NCI-H1694 (cell line): ENCODE measurements at places on chromosomes 5 and 9.

DNA sequence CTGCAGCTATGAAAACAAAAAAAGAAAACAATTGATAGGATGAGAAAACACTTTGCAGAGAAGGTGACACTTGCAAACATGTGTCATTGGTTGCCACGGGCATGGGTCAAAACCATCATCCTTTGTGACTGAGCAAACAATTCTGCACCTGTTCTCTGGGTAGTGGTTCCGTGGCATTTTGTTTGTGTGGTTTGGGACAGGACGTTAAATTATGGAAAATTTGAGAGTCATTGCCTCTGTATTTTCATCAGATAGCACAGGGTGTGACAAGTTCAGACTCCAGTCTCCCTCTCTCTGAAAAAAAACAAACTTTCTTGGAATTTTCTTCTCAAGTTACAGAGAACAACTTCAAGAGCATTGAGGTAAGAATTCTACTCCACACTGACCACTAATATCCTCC, 113.4 kb upstream of the HMHB1 start:
- DNase-seq, result no peak

DNA sequence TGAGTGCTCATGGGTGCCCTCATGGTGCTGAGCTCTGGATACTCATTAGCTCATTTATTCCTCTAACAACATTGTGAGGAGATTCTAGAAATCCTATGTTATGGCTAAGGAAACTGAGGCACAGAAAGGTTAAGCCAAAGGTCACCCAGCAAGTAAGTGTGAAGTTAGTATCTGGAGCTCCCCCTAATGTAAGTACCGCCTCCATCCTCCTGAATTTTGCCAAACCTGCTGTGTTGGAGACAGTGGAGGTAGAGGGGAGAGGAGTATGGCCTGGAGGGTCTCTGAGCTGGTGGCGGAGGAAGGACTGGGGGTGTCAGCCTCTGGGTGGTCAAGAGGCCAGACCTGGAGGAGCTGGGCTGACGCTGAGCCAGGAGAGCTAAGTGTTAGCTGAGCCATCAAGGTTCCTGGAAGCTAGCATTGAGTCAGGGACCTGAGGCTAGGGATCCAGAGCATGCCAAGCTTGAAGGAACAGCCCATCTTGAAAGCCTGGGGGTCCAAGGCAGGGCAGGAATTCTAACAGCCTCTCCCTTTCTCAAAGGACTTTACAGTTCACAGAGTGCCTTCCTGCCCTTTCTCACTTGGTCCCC, 114.8 kb downstream of the RGS3 start:
- DNase-seq, result no peak

- DNase-seq, result no peak
These were observed 196.5 kb upstream of the EFNA5 start for GRCh38 chr5:107867266-107867665.

- no peak for DNase-seq
These were observed 48.5 kb upstream of the SNCAIP start for GRCh38 chr5:122263352-122264030.

DNA sequence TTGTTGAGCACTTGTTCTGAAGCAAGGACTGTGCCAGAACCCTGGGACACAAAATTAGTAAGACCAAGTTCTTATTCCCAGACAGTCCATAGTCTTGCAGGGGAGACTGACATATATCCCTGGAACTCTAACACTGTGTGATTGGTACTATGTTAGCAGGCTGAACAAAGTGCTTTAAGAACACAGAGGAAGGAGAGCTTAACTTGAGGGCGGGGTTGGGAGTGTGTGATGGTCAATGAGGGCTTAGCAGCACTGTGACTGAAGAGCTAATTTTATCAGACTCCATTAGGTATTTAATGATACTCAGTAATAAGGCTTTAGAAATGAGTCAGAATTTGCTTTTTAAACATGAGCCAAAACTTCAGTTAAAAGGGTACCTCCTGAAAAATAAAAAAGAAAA, 14.9 kb upstream of the SPATA24 start:
- no peak for DNase-seq

GRCh38 chr9:110217656-110218099, 9.7 kb upstream of the C9orf152 start:
- peak; percentile 10 for DNase-seq

DNA sequence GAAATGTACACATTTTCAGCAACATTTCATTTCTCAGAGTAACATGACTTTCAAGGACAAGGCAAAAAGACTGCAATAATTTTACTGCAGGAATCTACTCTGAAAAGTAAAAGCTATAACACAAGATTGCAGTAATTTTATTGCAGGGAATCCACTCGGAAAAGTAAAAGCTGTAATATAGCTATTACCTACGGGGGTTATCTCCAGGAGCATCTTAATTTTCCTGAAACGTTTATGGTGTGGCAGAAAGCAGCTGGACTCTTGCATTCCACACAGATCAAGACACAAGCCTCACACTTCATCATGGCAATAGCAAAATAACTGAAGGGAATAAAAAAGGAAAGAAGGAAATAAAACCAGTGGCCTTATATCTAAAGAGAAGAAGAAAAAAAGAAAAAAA, 171.2 kb downstream of the TSSK1B start:
- no peak for DNase-seq

- DNase-seq, result no peak
These were observed 895.5 kb upstream of the DMAC1 start for GRCh38 chr9:8694983-8695588.

DNA sequence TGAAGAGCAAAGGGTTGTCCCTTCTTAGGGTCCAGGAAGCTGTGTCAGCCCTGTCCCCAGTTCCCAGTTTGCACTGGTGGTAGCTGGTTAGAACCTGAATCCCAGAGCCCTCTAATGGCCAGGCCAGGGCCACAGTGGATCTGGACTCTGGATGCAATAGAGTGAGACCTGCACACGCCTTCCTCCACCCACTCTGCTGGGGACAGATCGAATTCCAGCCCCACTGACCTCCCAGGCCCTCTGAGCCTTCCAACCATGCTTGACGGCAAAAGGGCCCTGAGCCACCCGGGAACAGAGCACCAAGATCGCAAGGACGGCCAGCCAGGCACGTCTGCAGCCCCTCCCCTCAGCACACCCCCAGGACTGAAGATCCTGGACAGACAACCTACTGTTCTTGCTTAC, 23.7 kb downstream of the NAIF1 start:
- no peak for DNase-seq

DNA sequence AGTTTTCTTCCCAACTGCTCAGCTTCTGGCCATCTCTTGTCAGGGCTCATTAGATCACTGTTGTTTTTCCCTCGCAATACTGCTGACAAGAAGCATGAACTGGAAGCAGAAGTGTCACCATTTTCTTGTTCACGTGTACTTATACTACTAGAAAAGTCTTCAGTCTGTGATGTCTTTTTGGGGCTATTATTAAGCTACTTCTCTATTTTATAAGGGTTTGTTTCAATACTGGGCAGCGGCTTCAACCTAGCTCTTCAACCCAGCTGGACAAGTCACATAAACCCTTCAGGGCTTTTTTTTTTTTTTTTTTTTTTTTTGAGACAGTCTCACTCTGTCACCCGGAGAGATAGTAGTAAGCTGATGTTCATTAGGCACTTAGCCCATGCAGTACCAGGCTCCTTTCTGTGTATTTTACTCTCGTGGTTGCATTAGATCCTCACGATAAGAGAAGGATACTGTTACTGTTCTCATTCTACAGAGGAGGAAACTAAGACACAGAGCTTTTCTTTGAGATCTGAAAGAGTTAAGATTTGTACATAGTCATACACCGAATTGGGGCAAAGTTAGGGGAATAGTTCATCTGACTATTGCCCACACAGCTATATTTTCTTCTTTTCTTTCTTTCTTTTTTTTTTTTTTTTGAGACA, 20.5 kb downstream of the RAPGEF1 start:
- DNase-seq, result no peak

DNA sequence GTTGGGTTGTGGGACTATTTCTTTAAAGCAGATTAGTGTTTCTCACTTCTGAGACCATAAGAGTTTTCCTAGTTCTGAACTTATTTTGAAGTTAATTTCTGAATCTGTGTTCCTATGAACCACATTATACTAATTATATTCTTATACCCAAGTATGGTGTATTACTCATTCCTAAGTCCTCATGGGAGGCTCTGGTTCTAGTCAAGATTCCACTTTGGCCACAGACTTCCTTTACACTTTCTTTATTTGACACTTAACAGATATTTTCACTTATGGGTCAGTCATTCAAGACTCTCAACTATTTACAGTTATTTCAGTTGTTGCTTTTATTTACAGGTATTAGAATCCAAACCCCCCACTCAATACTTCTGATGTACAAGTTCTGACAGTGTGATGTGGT, 937.2 kb upstream of the TYRP1 start:
- no peak for DNase-seq

DNA sequence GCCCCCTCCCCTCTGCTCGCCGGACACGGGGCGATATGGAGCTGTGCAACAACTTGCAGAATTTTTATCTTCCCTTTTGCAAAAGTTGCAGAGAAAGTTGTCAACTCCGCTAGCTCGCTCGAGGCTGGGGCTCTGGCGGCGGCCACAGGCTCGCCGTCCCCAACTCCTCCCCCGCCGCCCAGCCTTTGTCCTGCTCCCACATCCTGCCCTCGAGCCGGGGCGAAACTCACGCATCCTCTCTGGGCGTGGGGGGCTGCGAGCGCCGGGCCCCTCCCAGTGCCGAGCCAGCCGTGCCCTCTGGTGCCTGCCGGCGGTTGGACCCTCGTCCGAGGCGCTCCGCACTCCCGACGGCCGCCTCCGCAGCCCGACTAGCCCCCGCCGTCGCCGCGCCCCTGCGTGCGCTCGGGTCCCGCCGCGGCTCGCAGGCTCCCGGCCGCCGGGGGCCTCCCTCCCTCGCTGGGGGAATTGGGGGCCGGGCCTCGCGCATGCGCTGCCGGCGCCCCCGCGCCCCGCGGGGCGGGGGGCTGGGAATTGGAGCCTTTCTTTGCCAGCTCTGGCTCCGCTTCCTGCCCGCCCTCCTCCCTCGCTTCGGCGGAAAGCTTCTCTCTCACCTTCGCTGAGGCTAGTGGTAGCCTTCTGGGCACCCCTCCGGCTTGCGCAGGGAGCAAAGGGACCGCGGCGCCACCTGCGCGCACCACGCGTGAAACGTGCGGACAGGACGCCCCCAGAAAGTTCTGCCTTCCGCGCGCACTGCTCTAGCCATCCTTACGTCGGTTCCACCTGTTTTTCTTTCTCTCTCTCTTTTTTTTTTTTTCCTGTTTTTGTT, at the start of gene CCNJL:
Gene CCNJL (minus strand): TSS at position 431 of the 826 bp plus-strand sequence. CDS start 641 bp downstream, outside the sequence.
- peak; percentile 4 for DNase-seq

- no peak for DNase-seq
These were observed 31.5 kb upstream of the SPRY4 start for GRCh38 chr5:142356349-142356715.

- no peak for DNase-seq
These were observed 1148.1 kb upstream of the ACO1 start for GRCh38 chr9:31236344-31236743.

DNA sequence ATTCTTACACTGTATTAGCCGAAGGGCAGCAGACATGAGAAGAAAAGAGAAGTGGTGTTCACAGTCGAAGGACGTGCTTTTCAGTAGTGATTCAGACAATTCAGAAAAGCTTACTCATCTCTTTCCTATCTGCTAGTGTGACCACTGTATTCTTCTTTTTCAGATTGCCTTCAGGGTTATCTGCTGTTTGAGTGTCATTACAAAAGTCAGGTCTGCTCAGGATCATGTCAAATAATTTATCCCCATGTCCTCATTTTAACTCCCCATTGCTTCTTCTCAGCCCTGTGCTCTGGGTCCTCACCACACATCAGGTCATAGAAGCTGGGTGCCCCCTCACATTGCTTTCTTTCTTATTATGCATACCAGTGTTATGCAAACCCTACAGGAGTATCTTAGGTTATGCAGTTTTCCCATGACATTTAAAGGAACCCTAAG, 394.0 kb downstream of the CETN3 start:
- DNase-seq, result no peak

- DNase-seq, result no peak
These were observed 540.6 kb downstream of the EBF1 start for GRCh38 chr5:158559066-158559465.

- DNase-seq, result no peak
These were observed 15.7 kb downstream of the DAB2 start for GRCh38 chr5:39409033-39409432.

GRCh38 chr9:82254646-82255367, 266.2 kb downstream of the SPATA31D1 start:
- no peak for DNase-seq

- DNase-seq, result no peak
These were observed 52.5 kb downstream of the TRIP13 start for GRCh38 chr5:944992-945685.
